ENCODE measurements at places on chromosomes 7 and 10. TPM values are rescaled to one million over a fixed set of nuclear protein-coding genes. Genes with fewer than 3 reads are reported as not detected.

Gene ANKRD30A
- total RNA-seq: not detected

Gene SFTPD
- not detected for total RNA-seq

Gene CTTNBP2
- 2.4 TPM for total RNA-seq

Gene PLXDC2
- total RNA-seq: not detected

Gene AKR1C4
- total RNA-seq: 0.40 TPM

Gene SPDYE9
- not detected for total RNA-seq

Gene PAX4
- total RNA-seq: not detected

Gene FAM25A
- total RNA-seq: not detected

Gene SEMA3D
- total RNA-seq: 0.91 TPM

Gene GLI3
- total RNA-seq: not detected

Gene TAS2R41
- total RNA-seq: not detected

Gene TLX1
- not detected for total RNA-seq

Gene DMTF1
- 58.3 TPM for total RNA-seq

Gene CPA1
- total RNA-seq: not detected

Gene IL15RA
- total RNA-seq: 42.4 TPM

Gene SPAG6
- not detected for total RNA-seq

Gene DIP2C
- total RNA-seq: 13.2 TPM

Gene RBP3
- total RNA-seq: not detected

Gene HILPDA
- total RNA-seq: 17.4 TPM
